ENCODE measurements at places on chromosomes 2 and 18. TPM values are rescaled to one million over a fixed set of nuclear protein-coding genes. Genes with fewer than 3 reads are reported as not detected.

The AQP12B gene
- total RNA-seq: not detected

The IL1F10 gene
- not detected for total RNA-seq

The NYAP2 gene
- not detected for total RNA-seq

The CCDC195 gene
- total RNA-seq: not detected

The C2orf66 gene
- total RNA-seq: not detected

The HTRA2 gene
- 94.6 TPM for total RNA-seq
